ENCODE measurements at places on chromosomes 1 and 21. TPM values are rescaled to one million over a fixed set of nuclear protein-coding genes. Genes with fewer than 3 reads are reported as not detected.

The CCDC181 gene
- total RNA-seq, result 0.66 TPM

The PRDX6 gene
- total RNA-seq, result 370 TPM

The CD164L2 gene
- total RNA-seq, result not detected

The PSMB4 gene
- 211 TPM for total RNA-seq

The CHD5 gene
- total RNA-seq, result 0.09 TPM

The LCE3D gene
- total RNA-seq, result not detected

The SIPA1L2 gene
- 24.6 TPM for total RNA-seq

The FNDC10 gene
- total RNA-seq, result 0.62 TPM

The ATP1A2 gene
- total RNA-seq, result 55.0 TPM

The NGF gene
- 3.2 TPM for total RNA-seq

DNA sequence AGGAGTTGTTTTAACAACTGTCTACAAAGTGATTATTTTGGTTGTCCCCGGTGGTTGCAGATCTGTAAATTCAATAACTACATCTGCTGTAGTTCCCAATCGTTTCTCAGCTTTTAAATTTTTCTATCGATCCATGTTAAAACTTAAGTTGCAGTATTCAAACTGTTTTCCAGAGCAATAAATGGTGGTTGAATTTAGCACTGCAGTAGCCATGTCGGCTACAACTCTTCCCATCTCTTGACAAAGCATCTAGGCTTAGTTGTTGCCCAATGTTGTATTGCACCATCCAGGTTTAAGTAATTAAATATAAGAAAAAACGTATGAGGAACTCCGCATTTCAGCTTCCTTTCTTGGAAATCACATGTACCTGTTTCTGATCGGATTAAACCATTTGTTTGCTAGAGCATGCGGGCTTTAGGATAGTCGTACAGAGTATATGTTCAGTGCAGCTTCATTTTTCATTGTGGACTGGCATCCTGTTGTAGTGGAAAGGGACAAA is 996 bp downstream of the CNIH4 start:
- DNase-seq, result no peak

DNA sequence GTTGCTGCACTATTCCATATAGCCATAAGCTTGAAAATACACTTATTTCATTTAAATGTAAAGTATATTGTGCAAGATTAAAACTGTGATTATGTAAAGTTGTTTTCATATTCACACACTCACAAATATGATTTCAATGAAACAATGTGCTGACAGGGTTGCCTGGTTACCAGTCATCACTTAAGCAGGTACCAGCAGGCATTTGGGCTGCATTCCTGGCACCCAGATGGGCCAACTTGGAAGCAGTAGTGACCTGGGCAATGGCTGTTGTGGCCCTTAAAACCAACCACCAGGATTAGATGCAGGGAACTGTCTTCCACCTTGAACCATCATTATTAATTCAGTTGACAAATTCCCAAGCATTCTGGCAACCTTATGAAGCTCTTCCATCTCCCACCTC is 45.0 kb upstream of the RASAL2 start:
- no peak for DNase-seq

DNA sequence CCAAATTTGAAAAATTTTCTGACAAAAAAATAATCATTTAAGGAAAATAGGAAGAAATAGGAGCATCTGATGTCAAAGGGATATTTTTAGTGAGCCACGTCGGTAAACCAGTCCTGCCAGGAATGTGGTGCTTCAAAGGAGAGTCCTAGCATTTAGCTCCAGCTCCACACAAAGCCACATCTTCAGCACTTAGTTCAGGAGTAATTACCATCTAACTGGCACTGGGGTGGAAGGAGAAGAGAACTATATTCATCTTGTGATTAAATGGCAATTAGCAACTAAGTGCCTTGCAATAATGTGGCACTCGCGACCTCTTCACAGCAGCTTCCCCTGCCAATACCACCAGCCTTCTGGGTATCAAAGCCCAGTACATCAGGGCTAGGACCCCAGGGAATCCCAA is 409.1 kb downstream of the SETD4 start:
- no peak for DNase-seq

DNA sequence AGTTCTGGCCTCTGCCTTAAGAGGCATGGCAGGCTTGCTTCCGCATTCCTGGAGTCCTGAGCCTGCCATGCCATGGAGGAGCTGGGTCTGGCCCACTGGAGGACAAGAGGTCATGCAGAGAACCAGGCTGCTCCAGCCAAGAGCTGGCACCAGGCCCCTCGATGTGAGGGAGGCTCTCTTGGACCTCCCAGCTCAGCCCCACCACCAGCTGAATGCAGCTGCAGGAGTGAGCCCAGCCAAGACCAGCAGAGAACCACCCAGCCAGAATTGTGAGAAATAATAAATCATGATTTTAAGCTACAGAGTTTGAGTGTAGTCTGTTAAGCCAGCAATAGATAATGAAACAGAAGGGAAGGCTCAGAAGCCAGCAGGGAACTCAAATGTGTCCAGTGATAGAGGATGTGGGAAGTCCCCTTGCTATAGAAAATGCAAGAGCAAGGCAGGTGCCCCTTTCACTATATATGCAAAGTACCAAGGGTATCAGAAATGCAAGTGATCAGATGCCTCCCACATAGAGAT is 118.4 kb downstream of the HIVEP3 start:
- DNase-seq, result peak; percentile 56

DNA sequence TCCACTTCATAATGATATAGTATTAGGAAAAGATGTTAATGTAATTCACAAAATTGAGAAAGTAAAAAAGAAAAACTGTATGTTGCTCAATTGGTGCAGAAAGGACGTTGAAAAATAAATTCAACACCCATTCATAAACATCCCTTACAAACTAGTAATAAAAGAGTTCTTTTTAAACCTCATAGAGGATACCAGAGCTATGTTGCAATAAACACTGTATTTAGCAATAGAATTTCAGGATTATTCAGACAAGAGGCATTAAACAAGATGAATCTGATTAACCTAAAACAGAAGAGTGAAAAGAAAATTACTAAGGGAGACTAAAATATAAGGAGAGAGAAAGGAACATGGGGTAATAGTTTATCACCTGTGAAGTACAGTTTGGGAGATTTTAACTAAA is 154.8 kb downstream of the NTPCR start:
- DNase-seq, result no peak

DNA sequence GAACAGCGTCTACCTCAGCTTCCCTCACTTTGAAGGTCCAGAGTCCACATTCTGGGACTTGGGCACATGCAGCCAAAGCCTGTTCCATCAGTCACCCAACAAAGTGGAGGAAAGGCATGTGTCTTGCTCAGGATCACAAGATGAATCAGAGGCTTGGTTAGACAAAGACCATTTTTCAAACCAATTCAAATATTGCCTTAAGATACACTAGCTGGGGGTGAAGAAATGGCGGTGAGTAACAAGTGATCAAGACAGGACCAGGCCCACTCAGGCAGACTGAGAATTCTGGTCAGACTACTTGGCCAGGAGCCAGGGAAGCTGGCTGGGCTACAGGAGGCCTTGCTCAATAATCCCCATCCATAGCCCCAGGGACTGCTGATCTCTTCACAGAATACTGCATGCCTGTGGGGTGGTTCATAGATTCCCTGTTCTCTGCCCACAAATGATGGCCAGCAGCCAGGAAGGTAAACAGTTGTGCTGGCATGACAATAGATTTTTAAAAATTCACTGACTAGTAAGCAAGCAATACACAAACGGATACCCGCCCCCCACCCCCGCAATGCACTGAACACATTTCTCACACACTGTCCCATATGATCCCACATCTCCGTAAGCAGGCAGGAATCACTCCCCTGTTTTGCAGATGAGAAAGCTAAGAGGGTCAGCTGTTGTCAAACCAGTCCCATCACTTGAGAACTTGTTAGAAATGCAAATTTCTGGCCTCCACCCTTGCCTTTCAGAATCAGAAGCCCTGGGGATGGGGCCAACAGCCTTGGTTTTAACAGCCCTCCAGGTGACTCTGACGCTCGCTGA is 27.2 kb downstream of the ERI3 start:
- DNase-seq, result peak; percentile 56

- DNase-seq, result no peak
Observed at GRCh38 chr1:201859424-201859823, 29.3 kb upstream of the SHISA4 start.

DNA sequence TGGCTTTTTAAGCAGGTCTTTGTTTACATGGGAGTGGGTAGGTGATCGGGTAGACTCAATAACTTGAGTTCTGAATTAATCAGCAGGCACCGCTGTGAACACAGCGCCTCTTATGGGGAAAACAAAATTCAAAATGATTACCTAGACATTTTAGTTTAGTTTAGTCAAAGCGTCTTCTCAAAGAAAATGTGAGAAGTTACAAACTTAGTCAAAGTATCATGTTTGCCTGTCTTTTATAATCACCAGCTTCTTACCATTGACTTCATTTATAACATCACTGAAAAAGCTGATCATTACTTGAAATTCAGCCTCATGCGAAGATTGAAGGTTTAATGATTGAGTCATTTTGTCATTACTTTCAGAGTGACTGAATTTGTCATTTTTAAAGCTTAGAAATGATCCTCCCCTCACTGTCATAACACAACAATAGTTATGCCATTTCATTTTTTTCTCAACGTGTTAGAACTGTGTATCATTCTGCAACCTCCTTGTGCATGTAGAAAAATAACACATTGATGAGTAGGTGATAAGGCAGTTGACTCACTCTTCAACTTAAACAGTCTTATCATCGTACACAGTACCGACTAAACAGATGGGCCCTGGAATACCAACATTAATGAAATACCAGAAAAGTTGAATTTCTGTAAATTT is 188.5 kb downstream of the NFIA start:
- DNase-seq, result no peak

GRCh38 chr1:177926201-177926600 is 43.7 kb downstream of the SEC16B start:
- no peak for DNase-seq

- no peak for DNase-seq
Observed at GRCh38 chr1:85490270-85490985, 25.5 kb upstream of the DDAH1 start.

- peak; percentile 98 for DNase-seq
Observed at GRCh38 chr1:178973652-178974101, 52.0 kb upstream of the FAM20B start.

Data from muscle of leg (tissue), 16 donors.